ENCODE measurements at places on chromosomes 11 and 22. TPM values are rescaled to one million over a fixed set of nuclear protein-coding genes. Genes with fewer than 3 reads are reported as not detected.

HPX gene
- 0.13 TPM for total RNA-seq

DNA sequence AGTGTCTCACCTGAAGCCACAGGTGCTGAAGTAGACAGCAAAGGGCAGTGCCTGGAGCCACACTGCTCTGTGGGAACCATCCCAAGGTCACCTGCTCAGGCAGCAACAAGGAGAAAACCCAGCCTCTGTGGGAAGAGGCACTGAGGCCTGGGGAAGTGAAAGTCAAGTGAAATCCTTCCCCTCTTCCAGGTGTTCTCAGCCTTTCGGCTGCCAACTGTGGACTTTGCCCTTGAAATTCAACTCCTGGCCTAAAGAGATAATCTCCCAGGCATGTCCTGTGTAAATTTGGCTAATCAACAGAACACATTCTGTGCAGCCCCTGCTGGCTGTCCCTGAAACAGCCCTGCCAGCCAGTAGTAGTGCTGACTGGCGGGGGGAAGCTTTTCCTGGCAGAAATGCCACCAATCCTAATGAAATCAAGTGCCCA is 112.1 kb downstream of the RPL27A start:
- no peak for DNase-seq

DNA sequence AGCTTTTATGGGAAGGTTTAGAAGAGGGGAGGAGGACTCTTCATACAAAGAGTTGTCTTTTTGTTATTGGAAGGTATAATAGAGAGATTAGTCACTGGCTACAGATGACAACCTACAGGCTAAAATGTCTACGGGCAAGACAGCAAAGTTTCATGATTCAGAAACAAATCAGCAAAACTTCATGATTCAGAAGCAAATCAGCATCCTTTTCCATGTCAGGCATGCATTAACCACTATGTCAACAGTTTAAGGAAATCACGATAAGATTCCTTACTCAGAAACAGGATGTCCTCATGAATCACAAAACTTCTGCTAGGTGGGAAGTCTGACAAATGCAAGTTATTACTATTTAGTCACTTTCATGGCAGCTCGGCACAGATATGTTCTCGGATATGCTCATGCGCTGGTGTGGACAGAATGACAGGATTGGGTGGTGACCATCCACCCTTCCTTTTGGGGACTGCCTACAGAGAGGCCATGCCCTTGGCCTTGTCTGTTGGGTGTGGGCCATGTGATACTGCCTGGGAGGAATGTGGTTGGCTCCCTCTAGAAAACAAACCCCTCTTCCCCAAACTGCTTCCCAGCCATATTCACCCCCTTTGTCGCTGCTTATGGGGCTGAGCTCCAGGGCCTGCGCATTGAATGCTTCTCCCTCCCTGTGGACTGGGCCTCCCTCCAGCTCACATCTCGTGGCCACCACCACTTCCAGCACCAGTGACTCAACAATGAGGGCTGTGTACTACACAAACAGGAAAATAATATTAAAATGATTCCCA is 10.1 kb downstream of the C11orf91 start:
- DNase-seq: peak; percentile 98

GRCh38 chr22:23285734-23286133 is 105.4 kb downstream of the BCR start:
- DNase-seq: no peak

GRCh38 chr11:47241841-47242301 is 6.7 kb downstream of the ACP2 start:
- DNase-seq: no peak

DNA sequence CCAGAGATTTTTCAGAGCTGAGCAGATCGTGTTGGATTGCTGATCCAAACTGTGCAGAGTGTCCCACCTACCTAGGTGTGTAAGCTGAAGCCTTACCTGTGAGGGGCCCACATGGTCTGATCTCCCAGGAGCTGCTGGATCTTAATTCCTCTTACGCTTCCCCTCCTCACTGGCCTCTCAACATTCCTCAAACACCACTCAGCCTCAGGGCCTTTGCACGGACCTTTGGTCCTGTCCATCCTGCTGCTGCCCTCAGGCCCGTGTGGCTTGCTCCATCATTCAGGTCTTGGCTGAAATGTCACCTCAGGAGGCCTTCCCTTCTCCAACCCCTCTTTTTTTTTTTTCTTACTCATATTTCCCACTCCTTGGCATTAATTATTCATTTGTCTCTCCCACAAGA is 21.1 kb upstream of the RAB1B start:
- no peak for DNase-seq

DNA sequence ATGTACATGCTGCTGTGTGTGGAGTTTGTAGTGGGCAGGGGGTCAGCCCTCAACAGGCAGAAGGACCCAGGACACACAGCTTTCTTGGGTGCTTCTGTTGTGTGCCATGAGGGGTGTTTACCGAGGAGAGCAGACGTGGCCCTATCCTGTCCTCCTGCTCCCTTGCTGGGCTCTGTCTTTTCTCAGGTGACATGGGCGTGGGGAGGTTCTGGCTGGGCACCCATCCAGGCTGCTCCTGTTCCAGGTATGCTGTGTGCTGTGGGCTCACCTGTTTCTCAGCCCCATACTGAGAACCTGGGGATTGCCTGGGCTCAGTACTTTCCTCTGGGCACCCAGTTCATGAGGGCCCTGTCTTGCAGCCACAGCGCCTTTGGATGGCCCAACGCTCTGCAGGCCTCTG is 23.3 kb downstream of the MICALL1 start:
- no peak for DNase-seq

EFCAB6 gene
- 2.3 TPM for total RNA-seq

DNA sequence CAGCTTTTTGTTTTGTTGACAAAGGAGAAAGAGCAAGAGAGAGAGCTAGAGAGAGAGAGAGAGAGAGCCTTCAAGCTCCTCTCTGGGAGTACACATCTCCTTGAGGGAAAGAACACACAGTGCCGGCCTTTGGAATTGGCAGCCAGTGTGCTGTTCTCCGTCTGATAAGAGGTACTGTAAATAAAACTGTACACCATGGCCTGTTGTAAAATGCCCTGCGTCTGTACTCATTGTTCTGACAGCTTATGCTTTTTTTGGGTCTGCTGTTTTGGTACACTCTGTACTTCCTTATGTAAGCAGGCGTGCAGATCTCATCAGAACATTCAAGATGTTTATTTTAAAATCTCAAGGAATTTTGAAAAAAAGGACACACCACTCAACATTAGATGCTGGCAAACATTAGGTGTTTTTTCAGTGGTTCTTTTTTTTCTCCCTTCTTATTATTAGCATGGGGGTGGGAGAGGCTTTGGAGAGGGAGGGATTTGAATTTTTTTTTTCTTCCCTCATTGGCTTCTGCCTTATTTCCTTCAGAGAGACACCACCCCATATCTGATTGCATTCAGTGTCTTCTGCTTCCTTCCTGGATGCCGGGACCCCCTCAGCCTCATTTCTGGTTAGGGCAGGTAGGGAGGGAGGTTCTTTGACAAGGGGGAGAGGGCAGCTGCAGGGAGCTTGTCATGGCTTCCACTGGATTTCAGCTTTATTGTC is 116.8 kb upstream of the NNMT start:
- no peak for DNase-seq

DNA sequence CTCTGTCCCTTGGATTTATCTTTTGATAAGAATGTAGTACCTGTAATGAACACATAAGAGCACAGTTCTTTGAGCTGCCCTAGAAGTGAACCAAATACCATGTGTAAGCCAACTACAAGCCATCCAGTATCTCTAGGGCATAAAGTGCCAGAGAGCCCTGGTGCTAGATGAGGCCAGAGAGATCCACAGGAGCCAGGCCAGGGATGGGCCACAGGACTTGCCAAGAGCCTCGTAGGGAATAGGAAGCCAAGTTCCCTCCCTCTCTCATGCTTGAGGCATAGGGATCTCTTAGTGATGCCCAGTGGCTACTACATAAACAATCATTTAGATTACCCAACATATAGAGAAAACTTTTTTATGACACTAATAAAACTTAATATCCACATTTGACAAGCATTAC is 64.8 kb upstream of the FAR1 start:
- no peak for DNase-seq

BEST1 gene
- 1.0 TPM for total RNA-seq

DNA sequence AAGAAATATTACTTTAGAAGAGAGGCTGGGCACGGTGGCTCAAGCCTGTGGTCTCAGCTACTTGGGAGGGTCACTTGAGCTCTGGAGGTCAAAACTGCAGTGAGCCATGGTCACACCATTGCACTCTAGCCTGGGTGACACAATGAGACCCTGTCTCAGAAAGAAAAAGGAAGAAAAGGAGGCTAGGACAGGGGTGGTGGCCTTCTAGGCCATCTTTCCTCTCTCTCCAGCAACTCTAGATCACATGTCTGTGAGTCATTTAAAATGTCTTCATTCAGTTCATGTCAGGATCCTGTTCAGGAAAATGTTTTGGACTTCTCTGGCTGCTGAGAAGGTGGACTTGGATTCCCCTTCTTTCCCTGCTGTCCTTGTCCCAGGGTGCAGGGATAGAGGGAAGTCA is 53.3 kb downstream of the PPFIA1 start:
- no peak for DNase-seq

NEU3 gene
- 7.9 TPM for total RNA-seq

ISX gene
- total RNA-seq: not detected

DKK3 gene
- total RNA-seq: 164 TPM

RIMBP3C gene
- total RNA-seq: 0.48 TPM

DNA sequence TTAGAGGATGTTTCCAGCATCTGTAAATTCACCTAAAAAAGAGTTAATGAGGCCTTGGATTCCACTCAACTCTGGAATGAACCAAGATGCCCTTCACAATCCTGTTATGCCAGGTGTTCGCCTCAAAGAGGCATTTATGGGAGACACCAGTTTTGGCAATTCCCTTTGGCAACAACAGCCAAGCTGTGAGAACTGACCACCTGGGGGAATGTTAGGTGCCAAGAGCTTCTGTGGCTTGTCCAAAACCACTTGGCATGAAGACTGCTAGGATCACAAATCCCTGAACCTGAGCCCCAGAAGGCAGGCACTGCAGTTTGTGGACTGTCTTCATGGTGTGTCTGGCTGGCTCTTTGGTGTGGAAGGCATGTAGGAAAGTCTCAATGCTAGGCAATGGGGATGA is 164.4 kb upstream of the BDNF start:
- no peak for DNase-seq

DNA sequence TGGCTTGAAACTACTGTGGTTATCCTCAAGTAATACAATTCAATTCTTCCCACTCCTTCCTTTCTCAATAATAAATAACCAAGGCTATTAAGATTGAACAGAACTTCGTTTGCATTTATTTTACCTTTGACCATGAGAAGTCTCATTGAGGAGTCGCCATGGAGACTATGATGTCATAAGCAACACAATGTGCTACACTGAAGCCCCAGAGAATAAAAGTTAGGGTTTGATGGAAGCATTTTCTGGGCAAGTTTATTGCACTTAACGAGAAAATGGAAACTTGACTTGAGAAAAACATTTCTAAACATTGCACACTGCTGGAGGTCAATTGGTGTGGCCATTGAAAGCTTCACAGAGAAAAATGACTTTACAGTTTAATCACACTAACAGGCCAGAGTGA is 121.5 kb downstream of the FAM76B start:
- no peak for DNase-seq

- peak; percentile 98 for DNase-seq
Measured at GRCh38 chr11:45917623-45918330, at the start of gene PEX16. Gene PEX16 (minus strand): TSS chr11:45917877. CDS start chr11:45917811, 66 bp downstream.

RASSF7 gene
- 91.7 TPM for total RNA-seq

DNA sequence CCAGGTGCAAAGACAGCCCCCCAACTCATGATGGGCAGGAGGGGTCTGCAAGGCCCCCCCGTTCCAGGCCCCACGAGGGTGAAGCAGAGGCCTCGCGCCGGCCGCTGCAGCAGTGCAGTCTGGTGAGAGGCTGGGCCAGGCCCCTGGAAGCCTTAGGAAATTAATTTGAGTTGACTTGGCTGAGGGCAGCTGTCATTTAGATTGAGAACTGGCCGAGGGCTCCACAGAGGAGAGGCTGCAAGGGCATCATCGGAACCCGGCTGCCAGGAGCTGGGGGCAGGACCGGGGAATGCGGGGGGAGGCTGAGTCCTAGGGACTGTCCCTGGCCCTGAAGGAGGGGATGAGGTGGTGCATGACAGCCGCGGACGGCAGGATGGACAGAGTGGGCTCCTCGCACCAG is 39.9 kb downstream of the MN1 start:
- no peak for DNase-seq

GRCh38 chr22:29936186-29936585 is 53.2 kb downstream of the MTMR3 start:
- DNase-seq: no peak

DNA sequence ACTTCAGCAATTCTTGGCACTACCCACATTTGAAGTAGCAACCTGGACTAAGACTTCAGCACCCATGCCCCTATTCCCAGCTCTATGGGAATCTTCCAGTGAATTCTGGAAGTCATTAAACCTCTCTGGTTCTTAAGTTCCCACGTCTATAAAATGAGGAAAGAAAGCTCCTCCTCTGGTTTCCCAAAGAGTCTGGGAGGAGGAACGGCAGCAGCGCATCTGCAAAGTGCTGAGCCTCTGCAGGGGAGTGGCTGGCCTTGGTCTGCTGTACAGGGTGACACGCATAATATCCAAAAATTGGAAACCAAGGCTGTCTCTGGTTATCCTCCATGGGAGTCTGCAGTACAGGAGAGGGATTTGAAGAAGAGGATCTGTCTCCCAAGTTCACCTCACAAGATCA is 73.6 kb upstream of the TP53I11 start:
- no peak for DNase-seq

- DNase-seq: no peak
Measured at GRCh38 chr11:132943357-132943705, 589.0 kb downstream of the OPCML start.

DNA sequence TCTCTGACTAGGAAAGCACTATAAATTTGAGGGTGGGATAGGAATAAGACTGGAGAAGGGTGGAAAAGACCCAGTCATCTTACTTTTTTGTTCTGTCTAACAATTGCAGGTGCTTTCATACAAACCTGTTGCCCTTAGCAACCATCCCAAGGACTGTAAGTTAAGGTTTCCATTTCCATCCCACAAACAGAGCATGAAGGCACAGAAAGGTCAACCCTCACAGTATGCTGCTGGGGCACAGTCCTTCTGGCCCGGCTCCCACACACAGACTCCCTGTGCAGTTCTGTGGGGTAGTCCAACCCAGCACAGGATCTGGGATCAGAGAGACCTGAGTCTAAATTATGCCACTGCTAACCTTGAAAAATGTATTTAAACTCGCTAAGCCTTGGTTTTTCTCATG is 38.4 kb upstream of the ETS1 start:
- DNase-seq: no peak

PAMR1 gene
- total RNA-seq: 0.84 TPM
